ENCODE measurements at places on chromosomes 11 and 22.

GRCh38 chr11:117189191-117189940 is 9.8 kb upstream of the TAGLN start:
- DNase-seq: no peak

DNA sequence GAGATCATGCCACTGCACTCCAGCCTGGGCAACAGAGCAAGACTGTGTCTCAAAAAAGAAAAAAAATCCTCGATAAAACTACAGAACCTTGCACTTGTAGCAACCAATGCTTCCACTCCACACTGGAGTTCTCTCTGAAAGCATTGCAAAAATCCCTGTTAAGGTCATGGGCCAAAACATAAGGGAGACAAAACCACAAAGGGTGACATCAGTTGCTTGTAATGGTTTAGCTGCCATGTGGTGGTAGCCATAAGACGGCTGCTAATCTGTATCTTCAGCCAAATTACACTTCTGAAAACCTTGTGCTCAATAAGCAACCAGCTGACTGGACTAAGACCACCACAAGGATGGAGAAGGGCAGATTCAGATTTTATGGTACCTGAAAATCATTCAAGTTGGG is 20.6 kb upstream of the TPH1 start:
- peak; percentile 47 for DNase-seq

- DNase-seq: no peak
Observed at GRCh38 chr11:15750535-15751308, 605.6 kb downstream of the SOX6 start.

DNA sequence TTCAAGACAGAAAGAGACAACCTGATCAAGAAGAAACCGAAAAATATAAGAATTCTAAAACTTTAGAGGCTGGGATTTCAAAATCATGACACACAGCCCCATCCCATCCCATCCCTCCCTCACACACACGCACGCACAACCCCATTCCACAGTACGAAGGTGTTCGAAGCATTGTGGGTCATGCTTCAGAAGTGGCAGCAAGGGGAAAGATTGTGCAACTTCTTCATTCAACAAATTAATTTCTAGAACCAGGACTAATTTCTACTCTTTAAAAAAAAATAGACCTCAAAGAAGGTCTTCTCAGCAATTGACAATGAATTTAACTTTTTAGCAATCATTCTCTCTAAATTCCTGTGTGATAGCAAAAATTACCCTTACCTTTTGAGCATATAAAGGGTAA is 867 bp downstream of the SPA17 start:
- no peak for DNase-seq

- no peak for DNase-seq
Observed at GRCh38 chr11:59801160-59801706, 9.3 kb downstream of the MRPL16 start.

DNA sequence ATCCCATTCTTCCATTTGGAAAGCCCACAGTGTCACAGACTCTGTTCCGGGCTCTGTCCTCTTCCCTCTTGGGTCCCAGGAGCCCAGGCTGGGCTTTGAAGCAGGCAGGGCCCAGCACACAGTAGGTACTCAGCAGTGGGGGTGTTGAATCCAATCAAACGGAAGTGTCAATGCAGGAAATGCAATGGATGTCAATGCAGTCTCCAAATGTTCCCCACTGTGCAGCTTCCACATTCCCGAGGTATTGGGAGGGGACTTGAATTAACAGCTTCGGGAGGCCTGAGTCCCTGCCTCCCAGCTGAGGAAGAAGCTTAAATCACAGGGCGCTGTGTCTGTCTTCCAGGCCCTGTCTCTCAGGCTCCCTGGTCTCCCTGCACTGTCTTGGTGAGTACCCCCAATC is 21.8 kb upstream of the SMIM35 start:
- DNase-seq: no peak

DNA sequence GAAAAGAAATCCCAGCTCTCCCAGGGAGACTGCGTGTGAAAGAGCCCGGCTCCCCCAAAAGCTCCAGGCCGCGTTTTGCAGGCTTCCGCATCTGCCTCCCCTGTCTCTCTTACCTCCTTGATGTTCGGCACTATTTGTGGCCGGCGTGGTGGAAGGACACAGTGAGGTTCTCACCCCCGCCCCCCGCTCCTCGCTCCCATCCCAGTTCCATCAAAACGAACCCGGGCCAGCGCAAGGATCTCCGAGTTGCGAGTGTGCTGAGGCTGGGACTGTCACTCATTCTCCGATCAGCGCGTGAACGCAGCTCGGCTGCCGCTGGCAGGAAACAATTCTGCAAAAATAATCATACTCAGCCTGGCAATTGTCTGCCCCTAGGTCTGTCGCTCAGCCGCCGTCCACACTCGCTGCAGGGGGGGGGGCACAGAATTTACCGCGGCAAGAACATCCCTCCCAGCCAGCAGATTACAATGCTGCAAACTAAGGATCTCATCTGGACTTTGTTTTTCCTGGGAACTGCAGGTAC is at the start of gene NCAM1:
NCAM1 (plus strand) TSS at position 275 of the 523 bp plus-strand sequence.
- DNase-seq: peak; percentile 81

- DNase-seq: no peak
Observed at GRCh38 chr11:121795174-121795573, 320.8 kb downstream of the BLID start.

- DNase-seq: peak; percentile 18
Observed at GRCh38 chr11:45665933-45666647, 668 bp upstream of the CHST1 start.

All from fibroblast of lung (primary cell).